ENCODE measurements at places on chromosomes 1 and 21. TPM values are rescaled to one million over a fixed set of nuclear protein-coding genes. Genes with fewer than 3 reads are reported as not detected.

The MPZL1 gene
- polyA plus RNA-seq: 125 TPM

GRCh38 chr21:16011719-16012118, 281.9 kb downstream of the USP25 start:
- no peak for DNase-seq

GRCh38 chr1:165675794-165676193, 22.6 kb downstream of the ALDH9A1 start:
- DNase-seq: no peak

The TNNT2 gene
- 58.6 TPM for polyA plus RNA-seq

DNA sequence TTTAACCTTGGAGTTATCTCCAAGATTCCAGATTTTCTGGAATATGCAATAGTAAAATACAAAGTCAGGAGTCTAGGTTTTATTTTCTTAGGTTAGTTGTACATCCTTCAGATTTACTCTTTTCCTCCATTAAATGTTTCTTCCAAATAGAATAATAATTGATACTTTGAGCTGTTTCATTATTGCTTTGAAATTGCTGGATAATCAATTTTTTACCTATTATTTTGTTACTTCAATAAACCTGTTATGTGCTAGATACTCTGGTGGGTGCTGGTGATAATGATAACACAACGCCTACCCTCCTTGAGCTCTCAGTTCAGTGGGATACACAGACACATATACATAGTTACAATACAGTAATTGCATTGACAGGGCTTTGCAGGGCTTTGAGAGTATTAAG, 79.4 kb downstream of the GPR161 start:
- no peak for DNase-seq

GRCh38 chr1:211352985-211353515, 26.4 kb downstream of the TRAF5 start:
- no peak for DNase-seq

DNA sequence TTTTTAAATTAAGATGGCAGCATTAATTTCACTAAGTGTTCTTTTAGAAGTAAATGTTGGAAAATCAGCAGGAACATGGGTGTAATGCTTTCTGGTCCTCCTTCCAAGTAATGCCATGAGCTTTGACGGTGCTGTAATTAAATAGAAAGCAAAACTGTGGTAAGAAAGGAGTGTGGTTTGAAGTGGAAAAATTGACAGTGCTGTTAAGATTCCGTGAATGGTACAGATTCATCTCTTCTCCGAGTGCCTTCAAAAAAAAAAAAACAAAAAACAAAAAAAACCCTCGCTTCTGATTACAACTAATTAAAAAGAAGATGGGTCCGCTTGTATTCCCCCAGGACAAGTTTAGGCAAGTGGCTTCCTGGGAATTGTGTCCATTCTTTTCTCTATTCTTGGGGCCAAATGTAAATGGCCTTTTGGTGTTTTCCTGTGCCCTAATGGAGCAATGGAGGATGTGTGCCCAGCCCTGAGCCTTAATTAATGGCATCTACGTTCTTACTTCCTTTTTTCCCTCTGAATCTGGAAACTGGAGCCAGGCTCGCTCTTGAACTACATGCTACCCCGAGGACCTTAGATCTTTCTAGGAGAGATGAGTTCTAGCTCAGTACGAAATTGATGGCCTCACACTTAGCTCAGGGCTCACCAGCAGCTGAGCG, 5.1 kb downstream of the LMO4 start:
- DNase-seq: no peak

GRCh38 chr1:89706700-89707012, 73.7 kb downstream of the LRRC8C start:
- DNase-seq: no peak

- DNase-seq: no peak
Observed at GRCh38 chr1:102434421-102434820, 437.7 kb upstream of the OLFM3 start.

GRCh38 chr1:218274511-218274910, 10.6 kb upstream of the RRP15 start:
- no peak for DNase-seq

The RGS4 gene
- 11.7 TPM for polyA plus RNA-seq

DNA sequence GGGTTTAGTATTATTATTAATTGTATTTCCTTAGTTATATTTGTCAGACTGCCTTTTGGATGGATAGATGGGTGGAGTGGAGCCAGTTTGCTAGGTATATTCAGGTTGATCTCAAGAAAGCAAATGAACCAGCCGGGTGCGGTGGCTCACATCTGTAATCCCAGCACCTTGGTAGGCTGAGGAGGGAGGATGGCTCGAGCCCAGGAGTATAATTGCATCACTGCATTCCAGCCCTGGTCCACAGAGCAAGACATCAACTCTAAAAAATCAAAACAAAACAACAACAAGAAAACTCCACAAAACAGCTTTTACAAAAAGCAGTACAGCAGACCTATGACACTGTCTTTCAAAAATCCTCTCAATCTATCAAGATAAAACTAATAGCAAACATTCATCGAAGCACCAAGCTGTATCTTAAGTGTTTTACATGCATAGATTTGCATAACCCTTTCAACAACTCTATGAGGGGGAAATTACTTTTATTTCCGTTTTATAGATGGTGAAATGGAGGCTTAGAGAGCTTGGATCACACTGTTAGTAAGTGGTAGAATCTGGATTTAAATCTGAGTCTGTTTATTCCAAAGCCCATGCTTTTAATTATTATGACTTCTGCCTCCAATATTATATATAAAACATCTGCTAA, 25.5 kb downstream of the KMO start:
- DNase-seq: no peak

The ADAMTS5 gene
- polyA plus RNA-seq: 20.0 TPM

DNA sequence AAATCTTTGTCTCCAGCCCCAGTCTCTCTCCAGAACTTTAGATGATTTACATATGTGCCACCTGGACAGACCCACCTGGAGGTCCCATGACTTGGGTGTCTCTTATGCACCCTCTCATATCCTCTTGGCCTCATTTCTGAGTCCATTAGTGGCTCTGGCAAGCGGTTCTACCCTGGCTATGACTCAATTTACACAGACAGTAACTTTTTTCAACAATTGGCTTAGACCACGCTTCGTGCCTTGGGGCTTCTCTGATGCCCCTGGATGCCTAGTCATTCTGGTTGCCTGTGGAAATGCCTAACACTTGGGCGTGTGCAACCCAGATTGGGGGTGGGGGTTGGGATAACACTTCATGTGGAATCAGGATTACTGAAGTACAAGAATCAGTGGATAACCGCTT, 57.1 kb upstream of the GADD45A start:
- no peak for DNase-seq

DNA sequence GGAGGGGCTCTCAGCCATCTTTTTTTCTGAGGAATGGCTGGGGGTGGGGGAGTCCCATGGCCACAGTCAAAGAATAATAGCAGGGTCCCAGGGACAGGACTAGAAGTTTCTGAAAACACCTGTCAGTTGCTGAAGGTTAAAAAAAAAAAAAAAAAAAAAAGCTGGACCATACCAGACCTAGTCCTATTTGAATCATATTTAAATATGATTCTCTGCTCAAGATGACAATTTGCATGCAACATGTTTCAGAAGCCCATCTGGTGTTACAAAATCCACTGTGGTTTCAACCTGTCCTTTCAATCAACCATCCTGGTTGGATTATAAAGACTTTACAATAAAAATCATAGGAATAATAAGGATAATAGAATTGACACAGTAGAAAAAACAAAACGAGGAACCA, 153.7 kb downstream of the TENT5C start:
- no peak for DNase-seq

GRCh38 chr21:44989943-44990780, 50.3 kb downstream of the SLX9 start:
- no peak for DNase-seq

DNA sequence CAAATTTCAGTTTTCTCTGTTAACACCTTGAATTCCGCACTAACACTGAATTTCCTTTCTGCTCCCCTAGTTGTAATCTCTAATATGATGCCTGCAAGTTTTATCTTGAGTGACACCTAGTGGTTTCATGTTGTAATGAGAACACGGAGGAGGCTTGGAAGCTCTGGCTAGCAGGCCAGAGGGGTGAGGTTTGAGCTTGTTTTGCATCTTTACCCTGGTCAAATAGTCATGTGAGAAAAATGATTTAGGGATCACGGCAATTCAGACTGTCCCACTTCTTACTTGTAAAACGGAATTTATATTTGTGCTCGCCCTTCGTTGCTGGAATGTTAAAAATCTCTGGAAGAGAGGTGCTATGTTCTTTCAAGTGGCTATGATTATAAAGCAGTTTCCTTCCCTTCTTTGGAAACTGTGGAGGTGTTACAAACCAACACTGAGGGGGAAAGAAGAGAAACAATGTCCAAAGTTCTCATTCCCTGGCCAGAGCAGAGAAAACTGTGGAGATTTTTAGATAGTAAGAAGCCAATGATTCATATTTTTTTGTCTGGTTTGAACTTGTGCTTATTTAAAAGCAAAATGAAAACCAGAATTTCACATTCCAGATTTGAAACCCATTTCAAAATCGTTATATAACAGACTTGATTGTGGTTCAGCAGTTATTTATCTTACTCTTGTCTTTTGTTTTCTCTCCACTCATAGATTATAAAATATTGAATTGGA, 5.3 kb upstream of the MROH9 start:
- peak; percentile 16 for DNase-seq

The KIF26B gene
- polyA plus RNA-seq: 31.8 TPM

GRCh38 chr1:43156026-43156425, 16.1 kb downstream of the EBNA1BP2 start:
- no peak for DNase-seq

DNA sequence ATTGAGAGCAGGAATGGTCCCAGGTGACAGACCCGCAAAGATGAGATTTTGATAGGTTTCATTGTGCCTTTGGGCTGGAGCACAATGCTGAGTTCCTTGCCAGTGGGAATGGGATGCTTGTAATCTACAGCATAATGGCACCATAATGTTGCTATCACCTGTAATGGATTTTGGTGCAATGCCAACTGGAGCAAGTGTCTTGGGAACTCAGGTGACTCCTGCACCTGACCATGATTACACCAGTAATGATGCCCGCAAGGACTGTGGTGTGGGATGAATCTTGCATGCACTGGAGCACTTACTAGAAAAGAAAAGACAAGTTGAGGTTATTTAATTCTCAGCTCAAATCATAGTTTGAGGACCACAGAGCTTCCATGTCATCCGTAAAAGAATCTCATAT, 96.7 kb downstream of the PTPRU start:
- no peak for DNase-seq

The CCDC17 gene
- 0.85 TPM for polyA plus RNA-seq

The FLG2 gene
- 0.04 TPM for polyA plus RNA-seq

The ZBTB8A gene
- 20.2 TPM for polyA plus RNA-seq

The TMEM79 gene
- polyA plus RNA-seq: 7.0 TPM

The LRIF1 gene
- 17.5 TPM for polyA plus RNA-seq

DNA sequence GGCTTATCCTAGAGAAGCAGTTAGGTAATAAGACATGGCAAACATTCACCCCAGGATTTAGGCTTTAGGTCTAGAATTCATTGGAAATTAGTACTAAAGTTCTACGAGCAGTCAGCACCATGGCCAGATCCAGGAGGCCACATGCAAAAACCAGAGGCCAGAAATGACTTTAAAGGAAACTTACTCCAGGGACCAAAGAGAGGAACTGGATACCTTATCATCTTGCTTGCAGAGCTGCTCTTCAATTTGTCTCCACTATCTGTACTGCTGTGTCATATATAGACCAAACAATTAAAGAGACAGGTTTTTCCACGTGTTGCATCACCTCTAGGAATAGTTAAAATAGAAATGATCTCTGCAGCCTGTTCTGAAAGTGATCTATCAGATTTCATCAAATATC, 127.8 kb downstream of the LMX1A start:
- DNase-seq: no peak

The TCHH gene
- 0.05 TPM for polyA plus RNA-seq

- DNase-seq: no peak
Observed at GRCh38 chr1:40384887-40385286, 11.4 kb downstream of the SMAP2 start.

GRCh38 chr1:936348-937264, 12.9 kb downstream of the SAMD11 start:
- no peak for DNase-seq

The KDF1 gene
- polyA plus RNA-seq: 9.2 TPM

GRCh38 chr1:31215065-31215570, 24.6 kb downstream of the NKAIN1 start:
- no peak for DNase-seq

DNA sequence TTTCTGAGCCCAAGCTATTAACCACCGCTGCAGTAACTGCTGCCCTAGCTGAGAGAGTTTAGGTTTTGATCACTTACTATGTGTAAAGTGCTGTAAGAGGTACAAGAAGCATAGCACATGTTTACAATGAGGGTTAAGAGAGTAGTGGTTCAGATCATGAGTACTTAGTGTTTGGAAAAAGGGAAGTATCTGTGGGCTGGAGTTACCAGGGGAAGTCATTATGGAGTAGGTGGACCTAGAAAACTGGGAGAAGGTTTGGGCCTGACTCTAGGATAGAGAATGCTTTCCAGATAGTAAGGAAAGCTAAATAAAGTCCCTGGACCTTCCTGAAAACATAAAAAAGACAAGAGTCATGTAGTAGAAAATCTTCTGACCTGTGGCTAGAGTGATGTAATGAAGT, 149.6 kb upstream of the PLXNA2 start:
- no peak for DNase-seq

DNA sequence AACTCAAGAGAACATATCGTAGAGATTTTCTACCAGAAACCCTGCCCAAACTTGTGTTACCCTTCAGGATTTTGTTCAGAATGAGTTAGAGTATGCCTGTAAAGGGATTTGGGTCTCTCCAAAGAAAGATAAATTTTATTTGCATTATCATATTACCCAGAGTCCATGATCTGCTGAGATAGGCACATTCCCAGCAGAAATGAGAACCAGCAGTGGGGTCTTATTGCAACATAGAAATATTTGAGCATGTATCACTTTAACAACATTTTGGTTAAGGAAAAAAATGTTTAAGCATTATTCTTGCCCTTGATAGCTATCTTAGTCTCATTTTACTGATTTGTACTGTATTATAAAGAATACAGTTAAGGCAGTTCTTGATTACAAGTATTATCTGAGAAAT, 10.6 kb downstream of the VCAM1 start:
- DNase-seq: no peak

The MYBPH gene
- 0.25 TPM for polyA plus RNA-seq

The RAB7B gene
- polyA plus RNA-seq: 3.1 TPM

- DNase-seq: no peak
Observed at GRCh38 chr1:149936170-149936991, at the start of gene MTMR11. Gene MTMR11, minus strand, starts transcription at chr1:149936879. Its CDS starts 232 bp downstream, at chr1:149936647.

- no peak for DNase-seq
Observed at GRCh38 chr1:96710708-96711477, 10.7 kb upstream of the PTBP2 start.

The CHRM3 gene
- polyA plus RNA-seq: 8.1 TPM

DNA sequence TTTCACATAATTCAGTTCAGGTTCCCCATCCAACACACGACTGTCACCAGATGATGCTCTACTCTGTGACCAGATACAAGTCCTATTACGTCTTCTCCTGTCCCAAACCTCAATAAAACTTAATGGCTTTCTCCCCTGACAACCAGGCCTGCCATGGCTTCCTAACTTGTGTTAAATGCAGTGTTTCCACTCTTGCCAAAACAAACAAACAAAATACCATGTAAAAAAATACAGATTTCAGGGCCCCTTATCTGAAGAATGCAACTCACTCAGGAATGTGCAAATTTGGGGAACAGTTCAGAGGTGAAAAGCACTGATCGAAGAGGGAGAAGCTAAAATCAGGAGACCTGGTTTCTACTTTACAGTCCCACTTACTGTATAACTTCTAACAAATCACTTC, 863 bp upstream of the NUF2 start:
- DNase-seq: no peak

- no peak for DNase-seq
Observed at GRCh38 chr1:88581703-88582102, 102.4 kb upstream of the PKN2 start.

The UTS2 gene
- not detected for polyA plus RNA-seq

Measured in right renal pelvis (tissue), 4 donors.